NCI-H748 treated with DMSO at 0.1 percent for 48 hours (cell line): ENCODE measurements at places on chromosomes 3 and 15.
A peak's percentile ranks its signal among the peaks of the same experiment; 100 is the strongest.

DNA sequence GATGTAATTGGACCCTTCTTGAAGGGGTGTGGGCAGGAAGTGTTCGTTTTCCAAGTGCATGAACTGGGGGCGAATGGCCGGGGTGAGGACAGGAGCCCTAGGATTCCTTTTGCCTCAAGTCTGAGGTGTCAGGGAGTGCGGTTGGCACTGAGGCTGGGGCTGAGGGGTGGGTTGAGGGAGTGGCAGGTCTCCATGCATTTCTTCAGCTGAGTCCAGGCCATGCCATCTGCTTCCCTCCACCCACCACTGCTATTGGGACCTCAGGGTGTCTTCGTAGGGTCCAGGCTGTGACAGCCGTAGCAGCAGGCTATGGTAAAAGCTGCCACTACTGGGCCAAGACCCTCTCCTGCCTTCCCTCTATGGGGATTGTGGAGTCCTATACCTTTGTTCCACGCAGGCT is 25.6 kb upstream of the TSPAN3 start:
- no peak for DNase-seq

DNA sequence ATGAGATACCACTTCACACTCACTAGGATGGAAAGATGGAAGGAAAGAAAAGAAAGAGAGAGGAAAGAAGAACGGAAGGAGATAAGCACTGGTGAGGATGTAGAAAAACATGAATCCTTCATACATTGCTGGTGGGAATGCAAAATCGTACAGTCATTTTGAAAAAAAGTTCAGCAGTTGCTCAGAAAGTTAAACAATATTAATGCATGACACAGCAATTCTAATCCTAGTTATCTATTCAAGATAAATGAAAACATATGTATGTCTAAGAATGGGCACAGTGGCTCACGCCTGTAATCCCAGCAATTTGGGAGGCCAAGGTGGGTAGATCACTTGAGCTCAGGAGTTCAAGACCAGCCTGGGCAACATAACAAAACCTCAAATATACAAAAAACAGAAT is 59.1 kb downstream of the SENP7 start:
- no peak for DNase-seq

DNA sequence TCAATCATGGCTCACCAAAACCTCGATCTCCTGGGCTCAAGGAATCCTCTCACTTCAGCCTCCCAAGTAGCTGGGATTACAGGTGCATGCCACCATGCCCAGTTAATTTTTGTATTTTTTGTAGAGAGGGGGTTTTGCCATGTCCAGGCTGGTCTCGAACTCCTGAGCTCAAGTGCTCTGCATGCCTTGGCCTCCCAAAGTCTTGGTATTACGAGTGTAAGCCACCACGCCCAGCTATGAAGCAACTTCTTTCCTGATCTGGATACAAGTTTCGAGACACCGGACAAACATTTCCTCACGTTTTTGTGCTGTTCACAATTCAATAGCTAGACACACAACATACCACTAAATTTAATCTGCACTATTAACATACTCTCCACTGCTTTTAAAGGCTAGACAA is 3.4 kb upstream of the SYNM start:
- no peak for DNase-seq

DNA sequence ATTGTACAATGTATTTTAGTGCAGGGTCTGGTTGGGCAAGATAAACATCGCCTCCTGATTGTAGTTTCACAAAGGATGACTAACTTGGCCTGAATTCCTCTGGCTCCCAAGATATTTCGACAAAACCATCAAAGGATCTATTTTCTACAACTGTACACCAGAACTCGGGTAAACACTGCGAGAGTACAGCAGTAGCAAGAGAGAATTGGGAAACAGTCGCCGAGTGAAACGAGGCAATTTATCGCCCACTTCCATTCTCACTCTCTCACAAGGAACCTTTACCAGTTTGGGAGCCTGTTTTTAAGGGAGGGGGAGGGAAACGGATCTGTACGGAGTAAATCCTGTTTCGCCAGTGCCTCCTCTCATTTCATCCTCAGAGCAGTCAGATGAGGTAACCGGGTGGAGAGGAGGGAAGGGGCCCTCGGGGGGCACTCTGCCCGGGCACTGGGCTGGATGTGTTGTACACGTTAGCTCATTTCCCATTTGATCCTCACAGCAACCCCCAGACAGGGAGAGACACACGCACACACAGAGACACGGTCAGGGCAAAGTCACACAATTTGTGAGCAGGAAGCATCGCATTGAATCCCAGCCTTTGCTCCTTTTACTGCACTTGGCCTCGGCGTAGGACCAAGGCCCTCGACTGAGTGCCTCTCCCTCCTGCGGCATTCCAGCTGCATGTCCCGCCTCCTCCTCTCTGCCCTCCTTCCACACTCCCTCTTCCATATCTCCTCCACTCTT is 120.1 kb downstream of the LIPC start:
- no peak for DNase-seq

- no peak for DNase-seq
Measured at GRCh38 chr3:156665291-156665690, 9.1 kb upstream of the TIPARP start.

- DNase-seq, result no peak
Measured at GRCh38 chr3:17579289-17580031, 163.0 kb downstream of the TBC1D5 start.

DNA sequence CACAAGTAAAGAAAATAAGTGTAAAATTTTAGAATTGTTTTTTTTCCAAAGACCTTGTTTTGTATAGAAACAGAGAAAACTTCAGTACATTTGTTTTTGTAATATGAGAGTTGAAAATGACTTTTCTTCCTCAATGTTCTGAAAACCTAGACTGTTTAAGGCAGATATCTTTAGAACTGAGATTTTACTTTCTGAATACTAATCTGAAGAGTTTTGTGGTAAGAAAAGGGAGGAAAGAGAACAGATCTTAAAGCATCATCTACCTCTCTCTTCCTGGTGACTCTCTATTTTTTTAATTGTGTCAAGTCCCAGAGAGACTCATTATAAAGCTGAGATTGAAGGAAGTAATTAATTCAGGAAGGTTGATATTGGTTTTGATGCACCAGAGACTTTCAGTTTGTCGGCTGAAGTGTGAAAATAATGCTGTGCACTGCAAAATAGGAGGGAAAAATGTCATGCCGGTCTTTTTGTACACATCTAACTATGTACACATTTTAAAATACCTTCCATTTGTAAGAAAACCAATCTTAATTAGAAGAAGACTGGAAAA is 142.1 kb upstream of the NAALADL2 start:
- DNase-seq, result no peak

DNA sequence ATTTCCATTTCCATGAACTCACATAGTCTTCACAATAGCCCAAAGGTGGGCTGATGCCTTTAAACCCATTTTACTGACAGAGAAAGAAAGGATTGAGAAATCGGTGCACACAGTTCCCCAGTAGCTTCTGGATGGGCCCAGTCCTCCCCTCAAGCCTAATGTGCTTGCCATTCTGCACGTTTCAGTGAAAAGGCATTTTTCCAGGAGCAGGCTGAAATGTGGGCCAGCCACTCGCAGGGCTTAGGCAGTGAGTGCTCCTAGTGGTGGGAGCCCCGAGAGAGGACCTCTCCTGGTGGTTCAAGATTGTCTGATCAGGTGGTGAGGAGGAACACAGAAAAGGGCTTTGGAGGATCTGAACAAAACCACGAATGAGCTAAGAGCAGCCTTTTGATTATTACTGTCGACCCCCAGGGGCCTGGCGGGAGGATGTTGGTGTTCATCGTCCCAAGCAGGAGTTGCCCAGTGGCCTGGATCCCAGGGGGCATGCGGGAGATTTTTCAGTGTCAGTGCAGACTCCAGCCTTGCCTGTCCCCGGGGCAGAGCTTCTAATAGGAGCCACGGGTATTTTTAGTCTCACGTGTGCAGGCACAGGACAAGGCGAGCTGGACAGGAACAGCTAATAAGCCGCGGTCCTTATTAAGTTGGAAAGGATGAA is 8.7 kb upstream of the KY start:
- DNase-seq, result no peak

- no peak for DNase-seq
Measured at GRCh38 chr3:182711853-182712252, 81.5 kb upstream of the ATP11B start.

GRCh38 chr15:82306791-82307713 is 42.2 kb downstream of the GOLGA6L10 start:
- DNase-seq, result no peak

- no peak for DNase-seq
Measured at GRCh38 chr15:90015294-90015693, 14.2 kb downstream of the ZNF710 start.

GRCh38 chr15:92578096-92578835 is 77.3 kb downstream of the FAM174B start:
- DNase-seq, result no peak

DNA sequence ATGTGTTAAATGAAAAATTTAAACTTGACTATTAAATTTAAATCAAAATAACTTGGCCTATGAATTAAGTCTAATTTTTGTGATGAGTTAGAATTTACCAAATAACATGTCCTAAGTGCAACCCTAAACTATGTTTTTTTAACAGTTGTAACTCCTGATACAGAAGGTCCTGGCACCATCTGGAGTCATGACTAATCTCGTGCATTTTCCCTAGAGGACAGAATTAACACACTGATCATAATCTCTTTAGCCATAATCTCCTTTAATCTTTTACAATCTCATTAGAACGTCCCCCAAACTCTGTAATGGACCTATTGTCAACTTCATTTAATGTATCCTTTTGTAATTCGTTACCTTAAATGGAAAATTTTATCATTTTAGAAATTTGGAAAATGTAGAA is 100.6 kb downstream of the SUCNR1 start:
- DNase-seq, result no peak

DNA sequence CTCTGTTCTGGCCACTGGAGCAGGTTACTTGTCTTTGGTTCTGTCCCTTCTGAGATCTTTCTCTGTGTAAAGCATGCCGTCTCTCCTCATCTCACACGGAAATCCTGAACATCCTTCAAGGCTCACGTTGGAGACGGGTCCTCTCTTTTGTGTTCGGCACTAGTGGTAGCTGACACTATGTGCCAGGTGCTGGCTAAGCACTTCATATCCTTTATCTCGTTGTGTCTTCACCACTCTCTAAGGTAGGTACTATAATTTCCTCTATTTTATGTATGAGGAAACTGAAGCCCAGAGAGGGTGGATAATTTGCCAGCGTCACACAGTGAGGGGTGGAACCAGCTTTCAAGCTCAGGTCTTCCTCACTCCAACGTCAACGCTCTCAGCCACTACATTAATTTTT is 1.2 kb downstream of the IFT122 start:
- no peak for DNase-seq

- DNase-seq, result no peak
Measured at GRCh38 chr3:42180901-42181300, 85.1 kb downstream of the CCK start.

- DNase-seq, result no peak
Measured at GRCh38 chr15:25783607-25784540, 79.3 kb downstream of the ATP10A start.

DNA sequence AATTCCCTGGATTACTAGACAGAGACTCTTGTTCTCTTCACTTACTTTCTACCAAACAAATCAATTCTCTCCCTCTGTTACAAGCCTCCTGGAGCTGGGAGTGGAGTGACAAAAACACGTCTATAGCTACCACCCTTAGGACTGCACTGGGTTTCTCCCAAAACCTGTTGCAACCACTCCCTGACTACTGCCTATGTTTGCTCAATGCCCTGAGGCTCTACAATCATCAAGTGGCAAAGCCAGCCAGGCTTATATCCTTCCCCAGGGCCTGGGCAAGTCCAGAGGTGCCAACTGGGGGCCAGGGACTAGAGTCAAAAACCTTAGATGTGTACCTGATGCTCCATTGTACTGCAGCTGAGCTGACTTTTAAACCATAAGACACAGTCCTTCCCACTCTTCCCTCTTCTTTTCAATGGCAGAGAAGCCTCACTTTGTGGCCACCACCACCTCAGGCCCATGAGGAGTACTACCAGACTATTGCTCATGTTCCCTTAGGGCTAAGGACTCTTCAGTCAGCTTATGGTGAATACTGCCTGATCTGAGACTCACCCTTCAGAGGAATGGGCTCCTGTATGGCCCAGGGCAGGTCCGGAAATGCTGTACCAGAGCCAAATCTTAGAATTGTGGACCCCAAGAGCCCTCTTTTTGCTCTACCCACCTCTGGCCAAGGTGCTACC is 125.4 kb upstream of the PLCL2 start:
- DNase-seq, result no peak

DNA sequence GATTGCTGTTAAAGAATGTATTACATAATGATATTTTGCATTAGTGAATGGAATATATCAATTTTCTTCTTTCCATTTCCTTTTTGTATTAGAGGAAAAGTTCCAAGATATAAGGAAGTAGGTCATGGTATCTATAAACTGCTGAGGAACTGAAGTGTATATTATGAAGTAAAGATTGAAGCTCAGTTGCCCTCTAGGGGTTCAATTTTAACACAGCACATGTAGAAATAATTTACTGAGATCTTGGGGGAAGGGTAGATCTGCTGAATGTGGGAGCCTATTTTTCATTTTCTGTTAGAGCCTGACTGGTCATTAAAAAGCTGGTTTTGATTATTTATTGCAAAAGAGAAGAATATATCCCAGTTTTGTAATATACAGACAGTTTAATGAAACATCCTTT is 45.2 kb downstream of the CMC1 start:
- DNase-seq, result peak; percentile 2

- no peak for DNase-seq
Measured at GRCh38 chr3:166613365-166613764, 766.7 kb downstream of the ZBBX start.

- no peak for DNase-seq
Measured at GRCh38 chr15:28901987-28902745, 16.4 kb downstream of the APBA2 start.
